ENCODE measurements at places on chromosomes 6 and 20.

DNA sequence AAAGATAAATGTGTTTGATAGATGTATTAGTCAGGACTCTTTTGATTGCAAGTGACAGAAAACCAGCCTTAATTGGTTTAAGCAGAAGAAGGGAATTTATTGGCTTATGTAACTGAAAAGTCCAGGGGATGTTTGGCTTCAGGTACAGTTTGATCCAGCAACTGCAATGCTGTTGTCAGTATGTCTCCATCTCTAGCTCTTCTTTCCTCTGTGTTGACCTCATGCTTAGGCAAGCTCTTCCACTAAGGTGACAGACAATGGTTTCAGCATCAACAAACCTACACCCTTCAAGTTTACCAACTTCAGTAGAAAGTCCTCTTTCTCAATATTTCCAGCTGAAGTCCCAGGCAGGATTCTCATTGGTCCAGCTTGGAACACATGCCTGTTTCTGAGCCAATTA is 28.1 kb upstream of the ARFGEF2 start:
- DNase-seq = no peak

- no peak for DNase-seq
Observed at GRCh38 chr20:56157530-56158203, 90.9 kb upstream of the MC3R start.

DNA sequence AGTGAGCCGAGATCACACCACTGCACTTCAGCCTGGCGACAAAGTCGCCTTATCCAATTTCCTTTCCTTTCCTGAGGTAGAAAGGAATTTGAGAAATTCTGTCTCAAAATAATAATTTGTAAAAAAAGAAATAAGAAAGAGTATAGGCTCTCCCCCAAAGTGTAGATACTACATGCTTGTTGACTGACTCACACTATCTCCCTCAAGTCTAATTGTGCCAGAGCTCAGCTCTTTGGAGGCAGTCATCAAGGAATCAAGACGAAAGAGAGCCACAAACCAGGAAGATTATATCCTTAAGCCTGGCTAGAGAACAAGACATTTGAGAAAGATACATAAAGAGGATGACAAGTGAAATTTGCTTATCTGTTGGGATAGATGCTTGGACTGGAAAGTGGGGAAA is 3.7 kb upstream of the FKBPL start:
- no peak for DNase-seq

DNA sequence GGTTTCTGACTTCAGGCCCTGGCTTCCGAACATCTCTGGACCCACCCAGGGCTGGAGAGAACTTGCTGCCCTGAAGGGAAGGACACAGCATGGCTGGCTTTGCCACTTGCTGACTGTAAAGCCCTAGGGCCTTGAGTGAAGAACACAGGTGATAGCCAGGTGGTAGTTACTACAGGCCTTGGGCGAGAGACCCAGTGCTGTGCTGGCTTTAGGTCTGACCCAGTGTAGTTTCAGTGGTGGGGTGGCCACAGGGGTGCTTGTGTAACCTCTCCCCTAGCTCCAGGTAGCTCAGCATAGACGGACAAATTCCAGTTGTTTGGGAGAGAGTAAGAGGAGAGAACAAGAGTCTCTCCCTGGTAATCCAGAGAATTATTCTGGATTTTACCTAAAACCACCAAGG is 27.1 kb downstream of the NCOA6 start:
- DNase-seq = no peak

DNA sequence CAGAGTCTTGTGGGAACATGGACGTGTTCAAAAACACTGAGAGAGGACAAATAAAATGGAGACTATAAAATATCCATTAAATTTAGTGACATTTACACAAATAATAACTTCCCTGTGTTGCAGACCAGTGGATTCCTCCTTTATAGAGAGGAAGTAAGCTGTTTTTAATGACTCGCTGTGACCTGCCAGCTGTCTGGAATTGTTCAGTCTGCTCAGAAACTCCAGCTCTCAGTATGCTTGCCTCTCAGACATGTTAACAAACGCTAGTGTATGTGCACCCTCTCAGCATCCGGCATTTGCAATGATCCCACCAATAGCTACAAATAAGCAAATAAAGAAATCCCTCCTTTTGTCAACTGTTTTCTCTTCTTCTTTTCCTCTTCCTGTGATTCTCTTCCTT is 158.0 kb upstream of the TCF21 start:
- no peak for DNase-seq

DNA sequence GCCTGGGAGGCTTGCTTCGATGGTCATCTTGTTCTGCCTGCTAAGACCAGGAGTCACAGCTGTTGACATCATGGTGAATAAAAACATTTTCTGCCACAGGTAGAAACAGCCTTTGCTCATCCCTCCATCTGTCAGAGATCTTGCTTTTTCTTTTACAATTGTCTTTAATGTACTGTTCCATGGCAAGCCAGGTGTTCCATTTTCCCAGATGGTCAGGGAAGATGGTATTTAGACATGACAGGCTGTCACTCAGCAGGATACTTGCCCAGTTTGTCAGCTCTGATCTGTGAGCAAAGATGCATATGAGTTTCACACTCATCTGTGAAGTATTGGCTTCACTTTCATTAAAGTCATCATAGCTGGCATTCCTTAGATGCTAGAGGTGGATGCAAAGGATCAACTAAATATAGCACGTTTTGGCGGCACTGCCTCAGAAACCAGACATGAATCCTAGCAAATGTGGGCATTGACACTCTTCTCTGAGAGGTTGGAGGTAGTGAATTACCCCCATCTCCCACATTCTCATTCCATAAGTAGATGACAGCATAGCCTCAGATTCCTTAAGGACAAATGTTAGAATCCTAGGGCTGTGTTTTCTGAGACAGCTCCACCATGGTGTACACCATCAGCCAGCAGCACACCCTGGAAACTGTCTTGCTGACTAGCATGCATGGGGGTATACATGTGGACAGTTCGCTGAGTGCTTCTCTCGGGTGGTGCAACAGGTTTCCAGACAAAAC is 4.2 kb downstream of the SSTR4 start:
- no peak for DNase-seq

GRCh38 chr6:21519642-21520041 is 73.9 kb upstream of the SOX4 start:
- DNase-seq = no peak

GRCh38 chr6:130864344-130864743 is 37.1 kb downstream of the SMLR1 start:
- no peak for DNase-seq

DNA sequence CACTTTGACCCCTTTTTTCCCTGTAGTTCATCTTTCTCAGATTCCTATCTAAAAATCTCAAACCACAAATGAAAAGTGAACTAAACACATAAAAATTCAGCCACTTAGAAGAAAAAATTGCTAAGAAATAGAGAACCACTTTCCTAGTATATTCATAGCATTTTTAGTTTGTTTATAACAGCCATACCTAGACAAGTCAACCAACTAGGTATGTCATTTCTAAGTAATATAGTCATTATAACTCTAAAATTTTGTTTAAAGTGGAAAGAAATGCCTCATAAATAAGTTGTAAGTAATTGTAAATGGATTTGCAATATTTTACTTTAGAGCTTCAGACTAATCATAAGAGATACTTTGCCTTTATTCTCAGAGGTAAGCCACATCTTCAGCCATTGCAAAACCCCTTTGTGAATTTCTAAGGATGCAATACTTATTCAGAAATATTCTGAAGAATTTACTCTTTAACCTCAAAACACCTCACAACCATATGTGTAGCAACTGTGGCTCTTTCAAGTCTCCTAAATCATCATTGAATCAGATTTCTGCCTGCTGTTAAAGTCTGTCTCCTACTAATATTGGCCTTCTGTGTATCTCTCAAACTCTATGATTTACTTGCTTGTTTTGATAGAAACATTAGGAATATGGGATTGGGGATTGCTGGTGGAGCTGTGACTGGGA is 6.9 kb upstream of the SUMO4 start:
- DNase-seq = no peak

DNA sequence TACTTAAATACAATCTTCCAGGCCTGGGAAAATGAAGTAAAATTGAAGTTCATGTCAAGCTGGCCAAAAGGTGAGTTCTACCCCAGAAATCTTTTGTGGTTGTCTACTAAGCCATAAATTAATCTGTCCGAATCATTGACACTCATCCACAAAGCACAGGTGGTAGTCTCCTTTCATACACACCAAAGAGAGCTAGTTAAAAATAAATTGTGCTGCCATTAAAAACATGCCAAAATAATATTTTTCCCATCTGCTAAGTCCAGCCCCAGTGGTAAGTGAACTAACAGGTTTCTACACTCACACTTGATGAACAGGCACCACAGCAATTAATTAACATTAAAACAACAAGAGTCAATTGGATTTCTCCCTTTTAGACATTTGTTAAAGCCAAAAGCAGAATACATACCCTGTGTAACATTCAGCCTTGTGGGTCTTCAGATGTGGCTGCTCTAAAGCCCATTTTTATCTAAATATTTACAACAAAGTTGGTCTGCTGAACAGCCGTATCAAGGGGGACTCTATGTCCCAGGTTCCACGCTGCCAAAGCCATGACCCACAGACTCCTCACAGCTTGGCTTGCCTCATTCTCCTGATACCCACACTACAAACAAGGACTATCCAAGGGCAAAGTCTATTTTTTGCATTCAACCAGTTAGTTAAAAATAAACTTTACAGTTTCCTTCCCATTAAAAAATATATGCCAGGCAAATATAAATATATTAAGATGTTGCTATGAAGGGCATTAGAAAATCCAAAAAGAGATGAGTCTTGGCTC is 490.4 kb downstream of the BMP2 start:
- no peak for DNase-seq

DNA sequence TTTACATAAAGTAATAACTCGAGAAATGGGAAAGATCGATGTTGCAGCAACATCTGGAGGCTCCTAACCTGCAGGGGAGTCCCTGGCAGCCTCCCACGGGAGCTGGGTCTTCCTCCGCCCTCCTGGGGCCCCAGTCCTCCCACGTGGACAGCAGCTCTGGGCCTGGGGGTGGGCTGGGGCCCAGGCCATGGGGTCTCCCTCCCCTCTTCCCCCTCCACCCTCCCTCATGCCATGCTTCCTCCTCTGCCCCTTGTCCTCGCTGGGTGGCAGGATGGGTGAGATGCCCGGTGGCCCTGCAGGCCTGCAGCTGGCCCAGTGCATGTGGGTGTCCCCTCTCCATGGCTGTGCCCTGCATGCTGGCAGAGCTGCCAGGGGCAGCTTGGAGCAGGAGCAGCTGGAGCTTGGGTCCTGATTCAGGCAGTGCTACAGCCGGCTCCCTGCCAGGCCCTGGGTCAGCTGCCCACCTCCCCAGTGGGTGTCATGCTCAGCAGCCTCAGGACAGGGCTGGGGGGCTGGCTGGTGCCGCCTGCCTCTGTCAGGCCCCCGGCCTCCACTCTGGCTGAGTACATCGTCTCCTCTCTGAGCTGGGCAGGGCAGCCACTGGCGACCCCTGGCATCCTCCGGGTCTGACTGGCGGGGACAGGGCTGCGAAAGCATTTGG is 48.9 kb upstream of the BHLHE23 start:
- DNase-seq = no peak

- no peak for DNase-seq
Observed at GRCh38 chr6:124027392-124027791, 223.7 kb downstream of the NKAIN2 start.

Measured in retinal pigment epithelial cell (primary cell).